ENCODE measurements at places on chromosomes 11 and 22. TPM values are rescaled to one million over a fixed set of nuclear protein-coding genes. Genes with fewer than 3 reads are reported as not detected.
A peak's percentile ranks its signal among the peaks of the same experiment; 100 is the strongest.

GRCh38 chr11:114317787-114318137 is 21.6 kb downstream of the NNMT start:
- peak; percentile 67 for DNase-seq

The PNPLA3 gene
- 3.3 TPM for total RNA-seq

- no peak for DNase-seq
Measured at GRCh38 chr11:15216678-15217077, 102.0 kb downstream of the INSC start.

- no peak for DNase-seq
Measured at GRCh38 chr22:49322861-49323622, 504.6 kb downstream of the BRD1 start.

DNA sequence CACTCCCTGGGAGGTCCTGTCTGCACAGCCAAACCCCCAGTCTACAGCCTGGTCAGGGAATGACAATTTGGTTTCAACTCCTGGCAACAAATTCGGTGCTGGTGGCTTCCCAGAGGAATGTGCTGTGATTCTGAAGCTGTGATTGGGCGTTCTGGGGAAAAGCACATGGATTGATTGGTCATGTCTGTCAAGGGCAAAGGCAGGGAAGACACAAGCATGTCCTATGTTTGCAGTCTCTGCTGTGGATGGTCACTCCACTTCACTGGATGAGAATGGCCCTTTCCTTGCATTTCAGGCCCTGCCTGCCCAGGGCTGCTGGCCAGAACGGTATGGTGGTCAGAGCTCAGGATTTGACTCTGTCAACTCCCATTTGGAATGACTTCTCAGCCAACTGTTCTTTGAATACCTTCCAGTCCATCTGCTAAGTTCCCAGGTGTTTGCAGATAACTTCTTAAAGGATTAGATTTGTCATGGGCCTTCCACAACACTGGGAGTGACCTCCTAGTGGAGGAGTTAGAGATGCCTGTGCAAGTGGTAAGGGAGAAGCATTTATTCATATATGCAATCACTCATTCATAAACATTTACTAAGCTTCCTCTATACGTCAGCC is 42.7 kb downstream of the SGSM1 start:
- DNase-seq, result no peak
